Activated CD4-positive, alpha-beta T cell treated with anti-CD3 and anti-CD28 coated beads, Interleukin-2, amount 10 ng/mL, durations not matched to agents 7 days and 5 days (primary cell): ENCODE measurements at places on chromosomes 7 and 10. TPM values are rescaled to one million over a fixed set of nuclear protein-coding genes. Genes with fewer than 3 reads are reported as not detected.

- no peak for DNase-seq
Observed at GRCh38 chr10:18399158-18399557, 252.2 kb downstream of the NSUN6 start.

DNA sequence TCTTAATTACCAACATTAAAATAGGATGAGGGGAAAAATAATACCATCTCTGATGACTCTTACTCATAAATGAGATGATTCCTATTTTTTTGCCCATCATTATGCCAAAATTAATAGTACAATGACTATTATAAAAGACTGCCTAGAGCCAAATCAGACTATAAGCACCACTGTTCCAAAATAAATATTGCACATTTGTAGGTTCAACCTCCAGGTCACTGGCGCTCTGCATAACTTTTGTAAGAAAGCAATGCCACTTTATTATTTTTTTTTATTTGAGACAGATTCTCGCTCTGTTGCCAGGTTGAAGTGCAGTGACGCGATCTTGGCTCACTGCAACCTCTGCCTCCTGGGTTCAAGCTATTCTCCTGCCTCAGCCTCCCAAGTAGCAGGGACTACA lies 142.5 kb upstream of the SP8 start:
- DNase-seq = no peak

GRCh38 chr7:23105086-23105643 lies 420 bp upstream of the KLHL7 start:
- DNase-seq = no peak

DNA sequence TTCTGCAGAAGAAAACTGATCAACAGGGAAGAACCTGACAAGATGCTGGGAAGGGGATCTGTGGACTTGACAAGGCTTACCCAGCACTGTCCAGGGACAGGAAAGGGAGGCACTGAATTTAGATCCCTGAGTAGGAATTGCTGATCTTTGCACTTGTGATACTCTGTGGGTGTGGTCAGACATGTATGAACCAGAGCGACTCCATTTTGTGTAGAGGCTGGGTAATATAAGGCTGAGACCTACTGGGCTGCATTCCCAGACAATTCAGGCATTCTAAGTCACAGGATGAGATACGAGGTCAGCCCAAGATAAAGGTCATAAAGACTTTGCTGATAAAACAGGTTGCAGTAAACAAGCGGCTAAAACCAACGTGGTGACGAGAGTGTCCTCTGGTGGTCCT lies 60.7 kb downstream of the CCDC3 start:
- no peak for DNase-seq

GRCh38 chr10:44427479-44427878 lies 42.6 kb upstream of the CXCL12 start:
- DNase-seq = no peak

Gene SLC16A9
- 0.08 TPM for total RNA-seq

GRCh38 chr10:133565441-133566294 lies at the start of gene SYCE1:
TSS of gene SYCE1 (minus strand) at chr10:133565583. CDS start at chr10:133565529, 54 bp downstream.
- DNase-seq = no peak

- DNase-seq = no peak
Observed at GRCh38 chr10:77513781-77514331, 123.8 kb downstream of the KCNMA1 start.

- DNase-seq = no peak
Observed at GRCh38 chr7:12054830-12055229, 156.3 kb upstream of the TMEM106B start.

DNA sequence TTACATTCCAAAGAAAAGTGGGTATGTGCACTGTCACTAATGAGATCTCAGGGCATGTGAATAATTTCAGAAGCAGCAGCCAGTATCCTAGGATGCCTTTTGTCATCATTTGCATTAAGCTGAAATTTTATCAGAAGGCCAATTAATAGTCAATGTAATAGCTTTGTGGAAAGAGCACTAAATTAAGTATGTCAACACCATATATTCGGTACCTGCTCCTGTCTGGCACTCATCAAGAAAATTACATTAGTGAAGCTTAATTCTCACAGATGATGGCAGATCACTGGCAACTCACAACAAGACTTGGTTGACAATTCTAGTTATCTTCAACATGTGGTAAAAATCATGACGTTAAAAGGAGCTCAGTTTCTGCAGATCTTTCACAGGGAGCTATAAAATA lies 271.4 kb downstream of the PARD3 start:
- no peak for DNase-seq

DNA sequence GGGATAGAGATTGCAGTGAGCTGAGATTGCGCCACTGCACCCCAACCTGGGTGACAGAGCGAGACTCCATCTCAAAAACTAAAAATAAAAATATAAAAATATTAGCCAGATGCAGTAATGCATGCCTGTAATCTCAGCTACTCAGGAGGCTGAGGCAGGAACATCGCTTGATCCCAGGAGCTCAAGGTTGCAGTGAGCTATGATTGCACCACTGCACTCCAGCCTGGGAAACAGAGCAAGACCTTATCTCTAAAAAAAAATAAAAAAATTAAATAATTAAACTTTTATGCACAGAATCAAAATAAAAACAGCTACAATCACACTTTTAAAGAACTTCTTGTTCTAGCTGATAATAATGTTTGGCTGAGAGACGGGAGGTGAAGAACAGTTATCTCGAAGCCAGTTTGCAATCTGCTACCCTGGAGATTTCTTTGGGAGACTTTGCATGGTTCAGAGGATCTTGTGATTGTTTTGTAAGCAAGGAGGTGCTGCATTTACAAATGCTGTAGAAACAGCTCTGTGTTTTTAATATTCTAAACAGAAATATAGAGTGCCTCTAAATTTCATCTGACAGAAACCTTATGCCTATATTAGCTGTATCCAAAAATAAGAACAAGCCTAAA lies 19.9 kb upstream of the MACROH2A2 start:
- DNase-seq = no peak

DNA sequence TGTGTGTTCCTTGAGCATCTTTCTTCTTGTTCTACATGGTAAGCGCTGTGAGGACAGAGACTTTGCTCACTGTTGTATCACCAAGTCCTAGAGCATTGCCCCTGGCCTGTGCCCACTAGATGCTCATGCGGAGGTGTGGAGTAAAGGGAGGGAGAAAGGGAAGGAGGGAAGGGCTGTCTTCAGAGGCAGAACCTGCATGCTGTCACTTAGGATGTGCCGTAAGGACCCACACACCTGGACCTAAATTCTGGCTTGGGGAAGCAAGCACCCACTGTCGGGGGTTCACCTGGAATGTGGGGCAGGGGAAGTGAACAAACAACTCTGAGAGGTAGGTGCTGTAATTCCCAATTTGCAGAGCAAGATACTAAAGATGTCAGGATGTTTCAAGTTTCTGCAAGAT lies 129.5 kb downstream of the PTPN20 start:
- DNase-seq = no peak

Gene NUDT13
- total RNA-seq = 1.5 TPM

DNA sequence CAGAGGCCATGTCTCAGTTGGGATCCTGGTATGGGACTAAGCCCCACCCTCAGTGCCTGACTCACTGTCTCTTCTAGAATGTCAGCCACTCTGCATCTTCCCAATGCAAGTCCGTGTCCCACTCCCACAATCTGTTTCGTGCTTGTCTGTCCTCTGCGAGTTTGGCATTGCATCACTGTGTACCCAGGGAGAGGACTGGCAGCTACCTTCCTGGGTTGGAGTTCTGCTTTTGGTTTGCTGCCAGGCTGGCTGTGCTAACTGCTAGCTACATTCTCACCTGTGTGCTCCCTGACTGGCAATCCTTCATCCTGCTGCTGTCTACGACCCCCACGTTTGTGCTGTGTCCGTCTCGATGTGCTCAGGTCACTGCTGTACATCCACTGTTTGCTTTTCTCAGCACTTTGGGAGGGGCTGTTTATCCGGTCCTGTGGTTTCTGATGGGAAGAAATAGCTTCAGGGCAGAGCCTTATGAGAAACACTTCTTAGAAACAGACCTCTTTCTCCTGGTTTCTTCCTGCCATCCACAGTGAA lies 56.0 kb upstream of the GLI3 start:
- no peak for DNase-seq

Gene KNDC1
- total RNA-seq = 0.07 TPM

DNA sequence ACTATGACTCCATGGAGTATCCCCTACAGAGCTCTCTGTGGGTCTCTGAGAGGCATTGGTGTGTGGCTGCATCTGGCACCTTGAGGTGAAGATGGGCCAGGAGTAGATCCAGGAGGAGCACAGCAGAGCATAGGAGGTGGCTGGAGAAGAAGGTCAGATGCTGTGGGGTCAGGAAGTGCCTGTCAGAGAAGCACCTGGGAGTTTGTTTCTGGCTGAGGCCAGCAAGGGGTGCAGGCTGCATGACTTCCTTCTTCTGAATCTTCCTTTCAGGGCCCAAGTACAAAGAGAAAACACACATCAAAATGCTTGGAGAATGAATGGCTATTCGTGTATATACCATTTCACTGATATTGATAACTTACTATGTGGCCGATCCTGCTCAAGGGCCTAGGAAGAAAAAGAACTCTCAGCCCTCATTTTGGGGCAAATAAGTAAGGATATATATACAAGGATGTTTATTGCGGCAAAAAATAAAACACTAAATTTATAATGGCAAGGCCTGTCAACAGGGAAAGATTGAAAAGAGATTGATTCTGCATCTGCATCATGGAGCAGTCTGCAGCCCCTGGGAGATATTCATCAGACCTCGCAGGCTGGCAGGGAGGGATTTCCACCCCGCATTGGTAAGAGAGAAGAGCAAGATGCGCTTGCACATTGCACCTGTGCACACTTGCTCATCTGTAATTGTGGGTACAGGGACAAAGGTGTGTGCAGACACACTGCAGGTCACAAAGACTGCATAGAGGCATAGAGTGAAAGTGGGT lies 39.2 kb downstream of the PTPRE start:
- no peak for DNase-seq

DNA sequence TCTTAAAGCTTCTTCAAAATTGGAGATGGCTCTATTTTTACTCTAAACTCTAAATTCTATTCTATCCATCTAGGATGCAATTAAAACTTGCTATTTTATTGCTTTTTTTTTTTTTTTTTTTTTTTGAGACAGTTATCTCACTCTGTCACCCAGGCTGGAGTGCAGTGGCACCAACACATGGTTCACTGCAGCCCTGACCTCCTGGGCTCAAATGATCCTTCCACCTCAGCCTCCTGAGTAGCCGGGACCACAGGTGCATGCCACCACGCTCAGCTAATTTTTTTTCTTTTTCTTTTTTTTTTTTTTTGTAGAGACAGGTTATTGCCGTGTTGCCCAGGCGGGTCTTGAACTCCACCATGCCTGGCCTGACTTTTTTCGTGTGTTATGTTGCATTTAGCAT lies 41.2 kb downstream of the DNAJC1 start:
- no peak for DNase-seq

- DNase-seq = no peak
Observed at GRCh38 chr7:26055241-26055640, 96.8 kb upstream of the NFE2L3 start.

GRCh38 chr7:41197769-41198168 lies 505.1 kb downstream of the INHBA start:
- no peak for DNase-seq

DNA sequence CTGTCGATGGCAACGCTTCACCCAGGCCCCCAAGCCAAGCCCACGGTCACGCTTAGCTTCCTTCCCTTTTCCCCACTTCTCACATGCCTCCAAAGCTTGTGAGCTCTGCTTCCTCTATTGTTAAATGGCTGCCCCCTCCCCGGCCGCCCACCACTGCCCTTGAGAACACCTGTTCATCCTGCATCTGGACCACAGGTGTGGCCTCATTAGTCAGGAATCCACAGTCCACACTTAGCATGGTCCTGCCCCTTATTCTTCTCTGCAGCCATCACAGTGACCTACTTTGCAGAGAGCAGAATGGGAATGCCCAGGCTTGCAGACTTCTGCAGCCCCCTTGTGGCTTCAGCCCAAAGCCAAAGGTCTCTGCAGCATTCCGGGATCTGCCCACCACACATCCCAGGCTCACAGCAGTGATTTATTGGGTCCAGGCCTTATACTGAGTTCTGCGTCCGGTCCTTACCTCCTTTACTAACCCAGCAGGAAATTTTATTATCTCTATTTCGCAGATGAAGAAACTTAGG lies 66.9 kb downstream of the PTPRE start:
- no peak for DNase-seq

DNA sequence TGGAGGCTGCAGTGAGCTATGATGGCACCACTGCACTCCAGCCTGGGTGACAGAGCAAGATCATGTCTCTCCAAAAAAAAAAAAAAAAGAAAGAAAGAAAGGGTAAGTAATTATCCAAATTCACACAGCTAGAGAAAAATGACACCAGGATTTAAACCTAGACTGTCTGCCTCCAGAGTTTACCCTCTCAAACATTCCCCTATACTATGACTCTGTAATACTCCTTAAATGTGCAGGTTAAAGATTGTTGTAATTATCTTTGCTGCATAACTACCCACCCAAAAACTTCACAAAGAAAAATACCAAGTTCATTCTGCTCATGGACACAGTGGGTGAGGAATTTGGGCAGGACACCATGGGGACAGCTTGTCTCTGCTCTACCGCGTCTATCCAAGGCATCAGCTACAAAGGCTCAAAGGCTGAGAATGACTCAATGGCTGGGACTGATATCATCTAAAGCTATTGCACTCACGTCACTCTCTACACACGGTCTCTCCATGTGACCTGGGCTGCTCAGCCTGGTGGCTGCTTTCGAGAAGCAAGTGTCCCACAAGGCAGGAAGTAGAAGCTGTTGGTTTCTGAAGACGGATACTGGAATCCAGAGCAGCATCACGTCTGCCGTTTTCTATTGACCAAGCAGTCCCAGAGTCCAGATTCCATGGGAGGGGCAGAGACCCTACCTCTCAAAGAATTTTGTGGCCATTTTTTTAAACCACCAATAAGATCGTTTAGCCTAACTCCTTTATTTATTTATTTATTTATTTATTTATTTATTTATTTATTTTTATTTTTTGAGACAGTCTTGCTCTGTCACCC lies 185.7 kb upstream of the AUTS2 start:
- peak; percentile 30 for DNase-seq

GRCh38 chr7:78253850-78254725 lies 455.5 kb downstream of the PHTF2 start:
- DNase-seq = no peak

Gene VWA2
- not detected for total RNA-seq

Gene CPN1
- not detected for total RNA-seq
